Esophagus squamous epithelium (tissue), 5 donors: ENCODE measurements at places on chromosomes 16 and 17. TPM values are rescaled to one million over a fixed set of nuclear protein-coding genes. Genes with fewer than 3 reads are reported as not detected.

DNA sequence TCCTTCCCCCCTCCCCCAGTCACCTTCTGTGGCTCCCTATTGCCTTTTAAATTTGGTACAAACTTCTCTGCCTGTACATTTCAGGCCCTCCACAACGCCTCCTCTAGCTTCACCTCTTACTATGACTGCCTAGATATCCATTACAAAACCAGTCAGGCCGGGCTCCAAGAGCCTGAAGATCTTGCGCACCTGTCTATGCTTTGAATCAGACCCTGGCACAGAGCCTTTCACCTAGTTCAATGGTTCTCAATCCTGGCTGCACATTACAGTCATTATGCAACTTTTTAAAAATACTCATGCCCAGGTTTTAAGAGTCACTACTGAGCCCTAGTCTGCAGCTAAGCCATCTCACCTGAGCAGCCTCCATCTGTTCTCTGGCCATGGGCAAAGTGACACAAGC is 1.6 kb upstream of the GAS7 start:
- H3K36me3 ChIP-seq: no peaks in the 10 kb centered on the region
- no peak for DNase-seq
- no peaks in the 10 kb centered on the region for H3K4me1 ChIP-seq
- H3K4me3 ChIP-seq: no peak overlapping the region

DNA sequence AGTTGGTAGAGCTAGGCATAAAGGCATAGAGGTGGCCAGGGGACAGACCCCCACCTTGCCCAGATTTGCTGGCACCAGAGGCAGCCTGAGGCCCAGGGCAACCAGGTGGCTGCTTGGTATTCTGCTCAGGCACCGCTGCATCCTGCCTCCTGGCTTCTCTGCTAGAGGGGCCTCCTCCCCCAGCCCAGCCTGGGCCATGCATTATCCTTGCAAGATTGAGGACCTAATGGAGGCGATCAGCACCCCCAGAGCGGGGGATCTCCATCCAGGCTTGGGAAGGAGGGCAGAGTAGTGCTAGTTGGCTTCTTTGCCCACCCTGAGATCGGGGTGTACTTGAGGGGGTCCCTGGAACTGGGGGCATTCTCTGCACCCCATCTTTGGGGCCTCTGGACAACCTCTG is 23.8 kb downstream of the CDK5RAP3 start:
- DNase-seq: no peak
- no peaks in the 10 kb centered on the region for H3K27me3 ChIP-seq
- no peaks in the 10 kb centered on the region for H3K36me3 ChIP-seq
- H3K27ac ChIP-seq: no peak overlapping the region
- no peak overlapping the region for H3K4me3 ChIP-seq

- no peak overlapping the region for H3K27ac ChIP-seq
- no peak overlapping the region for H3K4me3 ChIP-seq
- no peaks in the 10 kb centered on the region for H3K36me3 ChIP-seq
- no peaks in the 10 kb centered on the region for H3K27me3 ChIP-seq
- H3K4me1 ChIP-seq: no peaks in the 10 kb centered on the region
Observed at GRCh38 chr17:60529806-60530205, 3.8 kb upstream of the APPBP2 start.

GRCh38 chr17:50594128-50594823 is 33.8 kb downstream of the CACNA1G start:
- H3K4me1 ChIP-seq: peaks cover under 1% of the 10 kb centered on the region
- no peak for DNase-seq

DNA sequence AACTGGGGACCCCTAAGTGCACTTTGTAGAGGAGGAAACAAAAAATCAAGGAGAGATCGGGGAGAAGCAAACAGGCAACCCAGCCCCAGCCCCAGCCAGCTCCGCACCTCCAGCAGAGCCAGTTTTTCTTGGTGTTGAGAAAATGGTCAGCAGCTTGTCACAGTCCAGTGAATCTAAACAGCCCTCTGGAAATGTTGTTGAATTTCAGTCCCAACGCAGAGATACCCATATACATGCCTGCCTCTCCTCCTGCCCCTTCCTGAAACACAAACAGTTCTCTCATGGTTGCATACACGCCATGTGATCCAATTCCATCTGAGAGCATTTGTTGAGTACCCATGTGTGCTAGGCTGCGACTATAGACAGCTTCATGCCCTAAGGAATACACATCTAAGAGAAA is 42.4 kb upstream of the LHX1 start:
- no peak overlapping the region for H3K4me3 ChIP-seq
- no peaks in the 10 kb centered on the region for H3K4me1 ChIP-seq
- H3K27me3 ChIP-seq: no peaks in the 10 kb centered on the region
- DNase-seq: no peak
- H3K36me3 ChIP-seq: no peaks in the 10 kb centered on the region
- no peak overlapping the region for H3K27ac ChIP-seq

DNA sequence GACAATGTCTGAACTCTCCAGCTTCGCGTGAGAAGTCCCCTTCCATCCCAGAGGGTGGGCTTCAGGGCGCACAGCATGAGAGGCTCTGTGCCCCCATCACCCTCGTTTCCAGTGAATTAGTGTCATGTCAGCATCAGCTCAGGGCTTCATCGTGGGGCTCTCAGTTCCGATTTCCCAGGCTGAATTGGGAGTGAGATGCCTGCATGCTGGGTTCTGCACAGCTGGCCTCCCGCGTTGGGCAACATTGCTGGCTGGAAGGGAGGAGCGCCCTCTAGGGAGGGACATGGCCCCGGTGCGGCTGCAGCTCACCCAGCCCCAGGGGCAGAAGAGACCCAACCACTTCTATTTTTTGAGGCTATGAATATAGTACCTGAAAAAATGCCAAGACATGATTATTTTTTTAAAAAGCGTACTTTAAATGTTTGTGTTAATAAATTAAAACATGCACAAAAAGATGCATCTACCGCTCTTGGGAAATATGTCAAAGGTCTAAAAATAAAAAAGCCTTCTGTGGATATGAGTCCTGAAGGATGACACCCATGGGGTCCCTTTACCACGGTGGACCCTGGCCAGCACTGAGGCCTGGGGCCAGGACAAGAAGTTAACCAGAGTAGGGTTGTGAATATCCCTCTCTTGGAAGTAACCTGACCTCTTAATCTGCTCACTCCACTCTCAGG is 10.5 kb upstream of the ITGAD start:
- peaks cover 38% of the 10 kb centered on the region for H3K27me3 ChIP-seq
- no peak for DNase-seq
- H3K27ac ChIP-seq: no peak overlapping the region
- H3K4me3 ChIP-seq: no peak overlapping the region
- H3K4me1 ChIP-seq: peaks cover 20% of the 10 kb centered on the region
- no peaks in the 10 kb centered on the region for H3K36me3 ChIP-seq

- H3K27ac ChIP-seq: no peak overlapping the region
- H3K36me3 ChIP-seq: no peaks in the 10 kb centered on the region
- no peak for DNase-seq
- no peak overlapping the region for H3K4me3 ChIP-seq
- H3K4me1 ChIP-seq: peaks cover 14% of the 10 kb centered on the region
Observed at GRCh38 chr17:9167379-9167778, 146.1 kb downstream of the NTN1 start.

The CCL18 gene
- 0.76 TPM for total RNA-seq

The PSMB3 gene
- 128 TPM for total RNA-seq

The MT1M gene
- 7.4 TPM for total RNA-seq
